Fibroblast of the aortic adventitia (primary cell): ENCODE measurements at places on chromosomes 4 and X. TPM values are rescaled to one million over a fixed set of nuclear protein-coding genes. Genes with fewer than 3 reads are reported as not detected.

The GK gene
- total RNA-seq, result 8.6 and 17.7 TPM in 2 replicates

The MAGEA12 gene
- total RNA-seq, result not detected in 2 replicates

The GYPA gene
- not detected in 2 replicates for total RNA-seq

The CENPVL2 gene
- total RNA-seq, result 0.41 TPM in 1 of 2 replicates, not detected in the other

The SMIM10L2A gene
- 0.09 and 0.33 TPM in 2 replicates for total RNA-seq

The RHOXF2 gene
- total RNA-seq, result not detected in 2 replicates

The GRPR gene
- total RNA-seq, result not detected in 2 replicates

The TEC gene
- total RNA-seq, result 0.72 and 3.5 TPM in 2 replicates

The ANOS1 gene
- 4.9 and 7.5 TPM in 2 replicates for total RNA-seq

The GATA1 gene
- not detected in 2 replicates for total RNA-seq

The TMSB15C gene
- 3.3 and 5.1 TPM in 2 replicates for total RNA-seq

The PAK3 gene
- 0.90 and 3.7 TPM in 2 replicates for total RNA-seq

The SPOCK3 gene
- total RNA-seq, result 1.9 and 7.2 TPM in 2 replicates

The KLHL34 gene
- total RNA-seq, result not detected in 2 replicates

The SLC7A11 gene
- 21.8 and 118 TPM in 2 replicates for total RNA-seq

The FOXR2 gene
- total RNA-seq, result not detected in 2 replicates

The CCSER1 gene
- total RNA-seq, result under 0.01 TPM in 1 of 2 replicates, not detected in the other

The WDR13 gene
- total RNA-seq, result 41.2 and 72.7 TPM in 2 replicates

The WWC2 gene
- total RNA-seq, result 21.5 and 47.0 TPM in 2 replicates

The PASD1 gene
- total RNA-seq, result not detected in 2 replicates

The SPARCL1 gene
- total RNA-seq, result not detected in 2 replicates

The TMSB15A gene
- 1.4 TPM in 1 of 2 replicates, not detected in the other for total RNA-seq

The LUZP4 gene
- total RNA-seq, result not detected in 2 replicates

The TIGD4 gene
- total RNA-seq, result 0.25 and 0.27 TPM in 2 replicates

The GPM6B gene
- 0.57 and 10.4 TPM in 2 replicates for total RNA-seq

The ART3 gene
- not detected in 2 replicates for total RNA-seq

The SLC25A14 gene
- total RNA-seq, result 9.3 and 17.2 TPM in 2 replicates

The STK32B gene
- total RNA-seq, result 4.0 and 5.3 TPM in 2 replicates

The TRIM75 gene
- total RNA-seq, result not detected in 2 replicates

The SUPT20HL2 gene
- total RNA-seq, result not detected in 2 replicates

The TIGD2 gene
- total RNA-seq, result 7.0 and 10.1 TPM in 2 replicates

The CPLX1 gene
- not detected in 2 replicates for total RNA-seq

The TRO gene
- 12.5 and 13.1 TPM in 2 replicates for total RNA-seq

The SMIM31 gene
- total RNA-seq, result not detected in 2 replicates

The FMR1NB gene
- total RNA-seq, result not detected in 2 replicates

The SH3TC1 gene
- total RNA-seq, result 0.41 and 1.5 TPM in 2 replicates

The ANK2 gene
- 190 and 200 TPM in 2 replicates for total RNA-seq

The SNCA gene
- total RNA-seq, result 2.3 TPM in 1 of 2 replicates, not detected in the other

The RNF128 gene
- 0.82 and 12.6 TPM in 2 replicates for total RNA-seq

The TLR10 gene
- total RNA-seq, result not detected in 2 replicates

The MAGEC1 gene
- not detected in 2 replicates for total RNA-seq

The CACNA1F gene
- not detected in 2 replicates for total RNA-seq

The EREG gene
- 15.0 TPM in 1 of 2 replicates, not detected in the other for total RNA-seq

The CT45A8 gene
- not detected in 2 replicates for total RNA-seq

The VMA21 gene
- total RNA-seq, result 28.9 and 78.9 TPM in 2 replicates

The TKTL1 gene
- not detected in 2 replicates for total RNA-seq
